Left ventricle myocardium superior (tissue), 1 donor: ENCODE measurements at places on chromosomes 13 and 19. TPM values are rescaled to one million over a fixed set of nuclear protein-coding genes. Genes with fewer than 3 reads are reported as not detected.

The TNFSF9 gene
- total RNA-seq = 1.0 TPM

The OSCAR gene
- total RNA-seq = 1.1 TPM

The TUBB4A gene
- total RNA-seq = 2.8 TPM

The GZMM gene
- total RNA-seq = 0.37 TPM

The MISP gene
- not detected for total RNA-seq

The ATP4B gene
- not detected for total RNA-seq

The CCDC8 gene
- total RNA-seq = 33.5 TPM

DNA sequence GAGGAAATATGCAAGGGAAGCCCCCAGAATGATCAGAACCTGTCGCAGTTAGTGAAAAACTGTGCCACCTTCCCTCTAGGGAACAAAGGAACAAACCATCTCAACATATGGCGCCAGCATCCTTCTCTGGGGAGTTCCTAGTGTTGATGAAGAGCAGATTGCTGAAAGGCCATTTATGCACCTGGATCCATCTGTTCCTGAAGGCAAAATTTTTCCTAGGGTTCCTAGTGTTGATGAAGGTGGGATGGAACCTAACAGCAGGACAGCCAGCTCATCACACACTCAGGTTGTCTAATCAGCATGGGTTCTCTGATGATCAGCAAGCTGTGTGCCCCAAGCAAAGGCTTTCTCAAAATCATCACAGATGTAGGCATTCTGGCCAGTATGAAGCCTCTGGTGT is 32.6 kb downstream of the ZNF473 start:
- no peak for DNase-seq

DNA sequence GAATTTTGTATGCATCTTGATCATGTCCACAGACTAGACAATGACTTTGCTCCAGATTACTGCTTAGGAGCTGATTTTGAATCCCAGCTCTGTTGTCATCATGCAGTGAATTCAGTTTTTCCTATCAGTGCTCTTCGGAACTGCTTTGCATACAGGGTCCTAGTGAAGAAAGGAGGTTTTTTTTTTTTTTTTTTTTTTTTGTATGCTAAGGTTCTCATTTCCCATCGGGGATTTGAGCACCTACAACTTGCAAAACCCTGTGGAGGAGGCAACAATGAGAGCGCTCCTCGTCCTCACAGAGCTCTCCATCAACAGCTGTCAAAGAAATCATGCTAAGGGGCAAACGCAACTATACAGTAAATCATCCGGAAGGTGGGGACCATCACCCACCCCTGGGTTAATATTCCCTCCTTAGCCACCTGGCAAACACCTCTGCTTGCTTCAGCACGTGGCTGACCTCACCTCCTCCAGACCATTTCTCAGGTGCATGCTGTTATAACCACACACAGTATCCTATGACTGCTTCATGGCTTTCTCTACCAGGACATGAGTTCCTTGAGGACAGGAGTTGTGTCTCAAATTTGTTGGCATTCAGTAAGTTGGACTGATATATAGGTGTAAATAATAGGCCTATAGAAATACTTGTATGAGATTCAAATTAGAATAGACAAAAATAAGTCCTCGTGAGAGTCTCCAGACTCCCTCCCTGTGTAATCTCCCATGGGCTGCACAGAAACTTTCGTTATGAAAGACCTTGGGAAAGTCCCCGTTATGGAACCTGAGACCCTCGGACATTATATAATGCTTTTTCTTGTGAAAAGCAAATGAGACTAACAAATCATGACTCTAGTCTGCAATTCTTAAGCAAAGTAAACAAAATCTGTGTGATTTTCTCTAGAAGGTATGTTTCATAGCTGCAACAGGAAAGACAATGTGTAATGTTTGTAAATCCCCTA is 113.8 kb downstream of the KATNAL1 start:
- no peak for DNase-seq

GRCh38 chr19:51076631-51077213 is 6.0 kb downstream of the KLK14 start:
- DNase-seq = no peak

DNA sequence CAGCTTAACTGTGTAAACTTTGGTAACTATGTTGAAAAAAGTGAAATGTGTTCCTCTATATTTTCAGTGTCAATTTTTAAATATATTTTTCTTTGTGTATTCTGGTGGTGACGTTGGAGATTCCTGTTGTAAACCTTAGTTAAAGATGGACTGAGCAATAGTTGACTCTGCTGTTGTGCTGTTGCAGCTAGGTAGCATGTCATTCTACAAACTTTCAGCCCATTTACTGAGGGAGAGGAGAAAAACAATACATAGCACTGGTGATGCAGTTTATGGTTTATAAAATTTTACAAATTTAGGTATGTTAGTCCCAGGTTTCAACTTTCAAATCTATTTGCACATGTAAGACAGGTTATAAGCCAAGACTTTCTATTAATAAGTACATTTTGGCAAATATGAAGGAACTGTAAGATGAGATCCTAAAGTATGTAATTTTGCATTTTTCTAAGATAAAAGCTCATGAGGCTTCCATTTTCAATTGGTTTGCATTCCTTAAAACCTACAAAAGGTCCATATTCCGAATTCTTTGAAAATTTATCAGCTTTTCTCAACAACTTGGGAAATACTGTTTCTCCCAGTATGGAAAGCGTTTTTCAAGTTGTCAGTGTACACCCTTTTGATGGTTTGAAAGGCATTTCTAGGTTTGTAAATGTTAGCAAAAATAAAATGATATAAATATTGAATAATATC is 1.5 kb downstream of the NDFIP2 start:
- DNase-seq = no peak

DNA sequence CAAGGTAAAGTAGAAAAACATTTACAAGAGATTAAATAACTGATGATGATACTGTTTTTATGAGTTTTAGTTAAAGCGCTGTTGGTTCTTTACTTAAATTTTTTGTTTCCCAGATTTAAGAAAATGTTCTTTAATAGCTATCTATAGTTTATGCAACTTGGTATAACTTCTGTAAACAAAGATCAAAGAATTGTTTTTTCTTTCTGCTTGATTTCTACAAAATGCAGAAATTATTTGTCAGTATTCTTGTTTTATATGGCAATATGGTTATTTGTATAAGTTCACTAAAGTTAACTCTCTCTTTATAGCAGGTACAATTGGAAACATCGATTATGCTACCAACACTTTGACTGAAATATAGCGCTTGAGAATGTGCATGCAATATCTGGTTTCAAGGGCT is 2465.1 kb upstream of the PCDH20 start:
- DNase-seq = no peak

- DNase-seq = no peak
Observed at GRCh38 chr13:91563799-91564198, 165.4 kb downstream of the GPC5 start.

DNA sequence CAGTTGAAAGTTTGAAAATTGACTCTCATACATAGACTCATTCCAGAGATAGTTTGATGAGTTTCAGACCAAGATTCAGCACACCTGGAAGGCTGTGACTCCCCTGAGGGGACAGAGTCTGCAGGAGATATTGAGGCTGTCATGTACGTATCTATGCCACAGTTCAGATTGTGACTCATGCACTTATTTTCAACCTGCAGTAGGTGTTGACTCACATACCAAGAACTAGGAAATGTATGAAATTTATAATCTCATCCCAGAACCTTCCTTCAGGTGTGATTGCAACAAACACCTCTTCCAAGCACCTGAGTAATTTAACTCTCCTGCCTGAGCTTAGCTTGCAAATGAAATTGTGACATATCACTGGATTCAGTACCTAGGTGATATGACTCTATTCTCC is 64.4 kb upstream of the ZNF43 start:
- DNase-seq = no peak

DNA sequence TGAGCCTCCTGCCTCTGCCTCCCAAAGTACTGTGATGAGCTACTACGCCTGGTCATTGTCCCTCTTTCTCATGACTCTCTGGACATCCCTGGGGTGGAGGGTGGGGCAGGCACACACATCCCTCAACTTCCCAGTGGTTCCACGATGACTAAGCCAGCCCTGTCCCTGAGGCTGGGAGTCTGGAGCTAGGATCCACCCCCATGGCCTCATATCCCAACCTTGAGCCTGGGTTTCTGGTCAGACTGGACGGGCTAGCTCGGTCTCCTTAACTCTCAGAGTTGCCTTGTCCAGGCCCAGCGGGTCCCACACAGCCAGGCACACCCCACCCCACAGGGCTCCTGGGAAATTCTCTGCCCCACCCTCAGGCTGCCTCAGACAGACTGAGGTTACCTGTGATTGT is 19.6 kb downstream of the IER2 start:
- no peak for DNase-seq

GRCh38 chr19:47421844-47422395 is 2.6 kb upstream of the MEIS3 start:
- no peak for DNase-seq

DNA sequence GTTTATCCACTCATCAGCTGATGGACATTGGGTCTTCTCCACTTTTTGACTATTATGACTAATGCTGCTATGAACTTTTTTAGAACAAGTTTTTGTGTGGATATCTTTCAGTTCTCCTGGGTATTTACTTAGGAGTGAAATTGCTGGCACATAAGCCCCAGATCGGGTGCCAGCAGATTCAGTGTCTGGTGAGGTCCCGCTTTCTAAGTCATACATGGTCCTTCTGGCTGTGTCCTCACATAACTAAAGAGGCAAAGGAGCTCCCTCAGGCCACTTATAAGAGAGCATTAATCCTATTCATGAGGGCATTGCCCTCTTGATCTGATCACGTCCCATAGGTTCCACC is 600 bp upstream of the ZNF226 start:
- DNase-seq = no peak

- no peak for DNase-seq
Observed at GRCh38 chr13:85771856-85772255, 27.4 kb downstream of the SLITRK6 start.
